Renal pelvis (tissue), 12 donors: ENCODE measurements at places on chromosomes 3 and 15. TPM values are rescaled to one million over a fixed set of nuclear protein-coding genes. Genes with fewer than 3 reads are reported as not detected.

GRCh38 chr15:36362509-36362915, 216.9 kb upstream of the CDIN1 start:
- no peak for DNase-seq

GRCh38 chr15:36527235-36528162, 51.9 kb upstream of the CDIN1 start:
- DNase-seq = peak; percentile 79

GRCh38 chr3:66572938-66573710, 72.3 kb upstream of the LRIG1 start:
- DNase-seq = no peak

DNA sequence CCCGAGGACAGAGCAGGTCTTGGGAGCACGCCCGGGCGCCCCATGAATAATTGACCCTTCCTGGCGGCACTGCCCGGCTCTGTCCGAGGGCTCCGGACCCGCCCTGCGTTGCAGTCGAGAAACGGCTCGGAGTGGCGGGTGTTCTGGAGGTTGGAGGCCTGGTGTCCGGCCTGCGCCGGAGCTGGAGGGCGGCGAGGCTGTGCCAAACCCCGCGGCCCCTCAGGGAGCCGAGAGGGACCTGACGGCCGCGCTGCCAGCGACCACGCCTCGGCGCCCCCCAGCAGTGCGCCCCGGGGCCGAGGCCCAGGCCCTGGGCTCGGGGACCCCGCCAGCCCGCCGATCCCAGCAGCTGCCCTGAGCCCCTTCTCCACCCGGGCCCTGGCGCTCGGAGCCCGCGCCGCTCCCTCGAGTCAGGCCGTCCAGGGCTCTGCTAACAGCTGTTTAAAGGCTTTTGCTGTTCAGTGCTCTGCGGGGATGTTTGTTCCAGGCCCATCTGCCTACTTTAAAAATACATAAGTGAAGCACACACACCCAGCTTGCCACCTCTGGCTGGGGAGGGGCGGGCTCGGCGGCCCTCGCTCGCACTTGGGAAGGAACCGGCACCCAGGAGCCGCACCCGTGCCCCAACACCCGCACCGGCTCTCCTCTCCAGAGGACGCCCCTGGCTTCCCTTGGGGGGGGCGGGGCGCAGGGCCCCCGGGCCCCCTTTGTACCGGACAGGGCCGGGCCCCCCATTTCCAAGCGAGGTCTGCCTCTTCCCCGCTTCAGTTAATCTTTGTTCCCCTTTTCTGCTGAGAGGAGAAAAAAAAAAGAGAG, 730 bp upstream of the ZNF710 start:
- DNase-seq = no peak

- DNase-seq = no peak
These were observed 81.7 kb upstream of the NPHP3 start for GRCh38 chr3:132803889-132804288.

Gene CHL1
- 25.4 TPM for polyA plus RNA-seq

- DNase-seq = peak; percentile 19
These were observed 422 bp downstream of the LSAMP start for GRCh38 chr3:116444819-116445310.

GRCh38 chr15:87131067-87131466, 1051.4 kb downstream of the AGBL1 start:
- no peak for DNase-seq

DNA sequence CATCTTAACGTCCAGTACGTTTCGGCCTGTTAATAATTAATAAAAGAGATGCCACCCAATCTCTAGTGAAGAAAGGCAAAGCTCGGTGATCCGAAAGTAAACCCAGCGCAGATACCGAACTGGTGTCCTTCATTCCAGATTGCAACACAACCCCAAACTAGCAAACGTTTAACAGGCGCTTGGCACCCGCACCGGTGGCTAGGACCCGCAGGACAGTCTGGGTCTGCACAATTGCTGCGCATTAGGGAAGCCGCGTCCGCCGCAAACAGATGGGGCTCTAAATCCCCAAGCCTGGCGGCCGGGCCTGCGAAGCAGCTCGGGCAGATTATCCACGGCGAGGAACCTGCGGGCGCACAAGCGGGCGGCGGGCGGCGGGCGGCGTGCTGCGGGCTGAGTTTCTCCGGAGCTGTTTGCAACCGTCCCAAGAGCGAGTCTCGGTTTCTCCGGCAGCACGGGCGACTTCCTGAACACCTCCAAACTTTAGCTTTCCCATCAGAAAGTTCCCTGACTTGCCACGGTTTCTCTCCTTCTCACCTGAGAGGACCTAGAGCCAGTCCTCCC, 112.1 kb upstream of the ICE2 start:
- DNase-seq = no peak

- peak; percentile 80 for DNase-seq
These were observed 61.7 kb downstream of the FMN1 start for GRCh38 chr15:33132722-33133345.
